M059J (cell line): ENCODE measurements at places on chromosomes 3 and 15.

- no peak for DNase-seq
These were observed 13.0 kb downstream of the PHLDB2 start for GRCh38 chr3:111871809-111872623.

- no peak for DNase-seq
These were observed 612.1 kb downstream of the VGLL3 start for GRCh38 chr3:86378829-86379228.

DNA sequence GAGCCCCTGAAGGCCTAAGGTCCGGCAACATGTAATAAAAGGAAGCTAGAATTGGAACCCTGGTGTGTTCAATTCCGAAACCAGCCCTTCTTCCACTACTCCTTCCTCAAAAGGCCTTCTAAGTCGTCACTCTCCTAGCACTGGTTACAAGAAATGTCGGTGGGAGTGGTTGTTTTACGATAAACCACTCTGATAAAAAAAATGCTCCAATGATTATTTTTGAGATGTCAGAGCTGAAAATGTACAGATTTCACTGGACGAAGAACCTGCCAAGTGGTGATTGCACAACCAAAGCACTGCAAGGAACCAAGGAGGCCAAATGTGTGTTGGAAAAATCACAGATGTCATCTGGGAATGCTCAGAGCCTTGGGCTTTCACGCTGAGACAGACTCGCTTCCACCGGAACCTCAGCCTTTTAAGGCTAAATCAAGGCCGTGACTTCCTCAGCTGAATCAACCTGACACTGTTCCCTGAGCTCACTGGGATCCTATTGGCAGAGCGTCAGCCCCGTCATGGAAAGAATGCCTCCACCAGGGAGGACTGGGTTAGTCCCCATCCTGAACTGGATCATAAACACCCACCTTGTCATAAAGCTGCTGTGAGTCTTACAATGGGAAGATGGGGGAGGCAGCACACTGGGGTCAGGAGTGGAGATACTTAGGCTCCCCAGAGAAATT, 108.1 kb upstream of the THBS1 start:
- DNase-seq = no peak

DNA sequence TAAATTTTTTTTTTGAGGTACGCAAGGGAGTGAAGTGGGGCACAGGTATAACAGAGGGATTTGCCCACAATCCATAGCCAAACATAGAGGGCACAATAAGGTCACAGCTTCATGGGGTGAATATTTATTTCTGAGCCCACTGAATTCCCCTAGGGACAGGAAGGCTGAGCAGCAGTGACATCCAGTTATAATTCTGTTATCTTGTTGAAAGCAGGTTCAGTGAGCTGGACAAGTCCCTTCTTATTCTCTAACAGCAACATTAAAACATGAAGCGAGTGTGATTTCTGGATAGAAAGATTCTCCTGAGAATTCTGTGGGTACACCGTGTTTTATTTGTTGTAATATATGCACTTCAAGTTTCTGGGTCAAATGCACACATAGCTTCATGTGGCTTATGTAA, 538.2 kb downstream of the NAALADL2 start:
- DNase-seq = no peak

- no peak for DNase-seq
These were observed 259.2 kb downstream of the GBE1 start for GRCh38 chr3:81502236-81502635.

DNA sequence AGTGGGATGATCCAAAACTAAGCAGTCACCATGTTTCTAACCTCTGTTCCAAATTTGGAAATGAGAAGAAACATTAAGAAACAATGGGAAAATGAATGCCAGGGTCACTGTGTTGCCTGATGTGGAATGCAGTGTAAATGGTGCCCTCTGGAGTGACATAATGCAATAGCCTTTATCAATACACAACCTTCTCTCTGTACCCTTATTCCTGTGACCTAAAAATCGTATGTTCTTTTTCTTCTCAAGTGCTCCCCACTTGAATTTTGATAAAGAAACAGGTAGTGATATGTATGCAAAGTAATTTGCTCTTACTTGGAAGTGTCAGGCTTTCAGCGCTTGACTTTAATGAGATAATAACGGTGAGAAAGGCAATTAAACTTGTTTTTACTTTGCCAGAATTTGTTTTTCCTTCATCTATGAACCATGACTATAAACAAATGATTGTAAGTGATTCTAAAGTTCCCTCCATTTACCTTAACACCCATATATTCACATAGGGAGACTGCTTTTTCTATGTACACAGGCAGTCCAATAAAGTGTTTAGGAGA, 145.8 kb upstream of the THRB start:
- peak; percentile 24 for DNase-seq

DNA sequence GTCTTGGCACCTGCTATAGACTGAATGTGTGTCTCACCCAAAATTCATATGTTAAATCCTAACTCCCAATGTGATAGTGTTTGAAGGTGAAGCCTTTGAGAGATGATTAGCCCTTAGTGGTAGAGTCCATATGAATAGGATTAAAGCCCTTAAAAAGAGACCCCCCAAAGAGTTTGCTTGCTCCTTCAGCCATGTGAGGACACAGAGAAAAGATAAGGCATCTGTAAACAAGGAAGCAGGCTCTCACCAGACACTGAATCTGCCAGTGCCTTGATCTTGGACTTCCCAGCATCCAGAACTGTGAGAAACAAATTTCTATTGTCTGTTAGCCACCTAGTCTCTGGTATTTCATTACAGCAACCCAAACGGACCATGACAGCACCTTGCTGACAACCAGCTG, 16.6 kb downstream of the KPNA1 start:
- DNase-seq = peak; percentile 20

GRCh38 chr3:26721047-26721446, 98.5 kb downstream of the LRRC3B start:
- no peak for DNase-seq
